ENCODE measurements at places on chromosomes 7 and 10. TPM values are rescaled to one million over a fixed set of nuclear protein-coding genes. Genes with fewer than 3 reads are reported as not detected.

Gene MRLN
- not detected for polyA plus RNA-seq

Gene MYPN
- not detected for polyA plus RNA-seq

Gene CPN1
- polyA plus RNA-seq: not detected

Gene MYH16
- not detected for polyA plus RNA-seq

Gene CNPY1
- not detected for polyA plus RNA-seq

Gene AMPH
- 0.09 TPM for polyA plus RNA-seq

Gene TUBAL3
- polyA plus RNA-seq: not detected

Measured in CD4-positive, alpha-beta memory T cell (primary cell).